Stimulated activated CD8-positive, alpha-beta memory T cell treated with anti-CD3 and anti-CD28 coated beads, Interleukin-7, amount 100 ng/mL, for 24 hours (primary cell): ENCODE measurements at places on chromosomes 2 and 18.

DNA sequence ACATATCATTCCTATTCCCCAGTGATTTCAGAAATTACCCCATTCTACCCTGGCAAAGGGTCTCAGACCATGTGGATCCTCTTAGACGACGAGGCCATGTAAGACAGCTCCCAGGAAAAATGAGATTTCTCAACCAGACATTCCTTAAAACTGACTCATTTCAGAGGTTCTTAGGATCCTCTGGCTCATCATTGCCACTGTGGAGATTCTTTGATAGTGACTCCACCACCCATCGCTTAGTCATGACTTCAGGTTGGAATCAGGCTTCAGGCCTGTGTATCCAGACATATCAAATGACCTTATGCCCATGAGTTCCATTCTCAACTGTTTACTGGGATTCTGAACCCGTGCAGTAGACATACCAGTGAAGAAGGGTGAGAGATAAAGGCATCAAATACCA is 245.6 kb upstream of the TCF4 start:
- no peak for DNase-seq

DNA sequence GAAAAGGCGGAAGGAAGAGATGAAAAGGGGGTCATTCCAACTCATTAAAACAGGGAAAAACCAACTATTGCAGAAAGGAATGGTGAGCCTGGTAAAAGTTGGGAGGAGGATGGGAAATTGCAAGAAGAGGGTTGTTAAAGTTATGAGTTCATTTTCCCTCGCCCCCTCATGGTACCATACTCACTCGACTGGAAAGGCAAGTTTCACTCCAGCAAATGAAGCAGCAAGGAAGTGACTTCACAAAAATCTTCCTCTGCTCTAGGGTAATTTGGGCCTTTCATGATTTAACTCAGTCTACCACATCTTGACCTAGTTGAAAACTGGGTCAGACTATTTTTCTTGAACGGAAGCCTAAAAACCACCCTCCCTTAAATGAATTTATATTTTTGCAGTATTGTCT is 22.8 kb upstream of the DAW1 start:
- no peak for DNase-seq

GRCh38 chr2:3807853-3808252 is 104.5 kb downstream of the DCDC2C start:
- no peak for DNase-seq

DNA sequence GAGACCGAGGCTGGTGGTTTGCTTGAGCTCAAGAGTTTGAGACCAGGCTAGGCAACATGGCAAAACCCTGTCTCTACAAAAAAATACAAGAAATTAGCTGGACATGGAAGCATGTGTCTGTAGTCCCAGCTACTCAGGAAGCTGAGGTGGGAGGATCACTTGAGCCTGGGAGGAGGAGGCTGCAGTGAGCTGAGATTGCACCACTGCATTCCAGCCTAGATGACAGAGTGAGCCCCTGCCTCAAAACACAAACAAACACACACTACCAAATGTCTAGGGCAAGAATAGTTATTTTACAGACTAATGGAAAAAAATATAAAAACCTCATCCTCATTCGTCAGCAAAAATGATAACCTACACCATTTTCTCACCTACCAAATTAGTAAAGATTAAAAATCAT is 15.3 kb downstream of the BUB1 start:
- DNase-seq = no peak

GRCh38 chr2:7992612-7993602 is 688.9 kb upstream of the ID2 start:
- no peak for DNase-seq

DNA sequence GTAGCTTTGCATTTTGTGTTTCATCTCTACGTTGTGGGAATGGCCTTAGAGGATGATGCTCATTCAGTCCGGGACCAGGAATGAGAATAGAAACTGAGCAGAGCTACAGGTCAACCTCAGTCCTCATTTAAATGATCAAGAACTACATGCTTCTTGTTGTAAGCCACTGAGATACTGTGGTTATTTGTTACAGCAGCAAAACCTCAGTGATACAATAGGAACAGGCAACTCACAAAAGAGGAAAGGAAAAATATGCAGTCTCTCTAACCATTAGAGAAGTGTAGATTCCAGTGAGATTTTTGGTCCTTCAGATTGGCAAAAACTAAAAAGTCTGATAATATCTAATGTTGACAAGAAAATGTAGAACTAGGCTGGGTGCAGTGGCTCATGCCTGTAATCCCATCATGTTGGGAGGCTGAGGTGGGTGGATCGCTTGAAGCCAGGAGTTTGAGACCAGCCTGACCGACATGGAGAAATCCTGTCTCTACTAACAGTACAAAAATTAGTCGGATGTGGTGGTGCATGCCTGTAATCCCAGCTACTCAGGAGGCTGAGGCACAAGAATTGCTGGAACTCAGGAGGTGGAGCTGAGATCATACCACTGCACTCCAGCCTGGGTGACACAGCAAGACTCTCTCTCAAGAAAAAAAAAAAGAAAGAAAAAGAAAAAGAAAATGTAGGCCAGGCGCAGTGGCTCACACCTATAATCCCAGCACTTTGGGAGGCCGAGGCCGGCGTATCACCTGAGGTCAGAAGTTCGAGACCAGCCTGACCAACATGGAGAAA is 13.3 kb downstream of the CHCHD5 start:
- DNase-seq = no peak

DNA sequence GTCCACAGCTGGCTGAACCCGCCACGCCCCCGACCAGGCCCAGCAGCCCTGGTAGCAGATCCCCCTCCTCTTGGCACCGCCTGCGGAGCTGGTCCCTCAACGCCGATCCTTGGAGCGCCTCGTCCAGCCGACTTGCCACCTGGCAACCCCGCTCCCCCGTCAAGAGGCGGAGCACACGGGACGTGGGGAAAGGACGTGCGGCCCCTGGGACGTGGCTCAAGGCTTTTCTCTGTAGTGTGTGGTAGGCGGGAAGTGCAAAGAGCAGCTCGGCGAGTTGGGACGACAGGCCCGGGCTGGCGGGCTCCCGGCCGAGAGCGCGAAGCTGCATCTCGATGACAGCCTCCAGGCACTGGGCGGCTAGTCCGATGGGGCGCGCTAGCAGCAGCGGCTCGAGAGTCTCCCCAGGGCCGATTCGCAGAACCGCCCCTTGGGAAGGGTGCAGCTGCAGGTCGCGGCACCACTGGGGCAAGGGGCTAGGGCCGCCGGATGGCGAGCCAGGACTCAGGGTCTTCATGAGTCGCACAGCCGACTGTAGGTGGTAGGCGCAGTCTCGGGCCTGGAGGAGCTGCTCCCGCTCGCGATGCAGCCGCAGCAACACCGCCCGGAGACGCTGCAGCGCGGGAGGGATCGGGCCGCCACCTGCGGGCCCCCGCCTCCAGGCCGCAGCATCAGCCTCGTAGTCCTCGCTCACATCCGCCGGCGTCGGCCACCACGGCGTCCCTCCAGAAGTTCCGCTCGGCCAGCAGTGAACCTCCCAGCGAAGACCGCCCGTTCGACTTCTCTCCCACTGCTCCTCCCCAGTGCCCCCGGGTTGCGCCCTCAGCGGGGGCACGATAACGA is 617 bp downstream of the CCDC142 start:
- DNase-seq = no peak

DNA sequence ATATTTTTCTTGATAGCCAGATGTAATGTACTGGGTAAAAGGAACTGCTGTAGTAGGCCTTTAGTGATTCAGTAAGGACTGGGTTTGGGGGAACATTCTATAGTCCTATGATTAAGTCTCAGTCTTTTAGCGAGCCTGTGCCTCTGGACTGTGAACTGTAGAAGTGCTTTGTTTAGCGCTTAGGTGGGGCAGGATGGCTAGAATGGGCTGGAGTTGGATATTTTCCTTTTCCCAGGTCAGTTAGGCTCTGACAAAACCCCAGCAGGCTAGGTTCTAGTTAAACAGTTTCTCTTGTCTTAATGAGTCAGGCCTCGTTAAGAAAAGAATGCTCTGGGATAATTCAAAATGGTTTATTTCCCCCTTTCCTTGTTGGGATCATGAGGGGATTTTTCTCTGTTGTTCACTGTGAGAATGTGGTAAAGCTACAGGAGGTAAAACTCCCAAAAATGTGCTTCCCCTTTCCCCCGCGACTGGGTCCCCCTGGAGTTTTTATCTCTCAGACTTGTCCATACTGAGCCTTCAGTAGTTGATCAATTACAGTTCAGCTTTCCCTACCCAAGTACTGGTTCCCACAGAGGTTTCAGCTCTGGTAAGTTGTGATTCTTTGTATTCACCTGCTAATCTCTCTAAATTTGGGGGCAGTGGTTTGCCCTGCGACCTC is 31.5 kb downstream of the EHBP1 start:
- DNase-seq = no peak

- no peak for DNase-seq
Measured at GRCh38 chr18:79547413-79548076, 132.1 kb upstream of the CTDP1 start.

GRCh38 chr2:1210352-1210751 is 202.9 kb upstream of the TPO start:
- DNase-seq = no peak

GRCh38 chr2:20985062-20985461 is 58.8 kb downstream of the APOB start:
- no peak for DNase-seq

DNA sequence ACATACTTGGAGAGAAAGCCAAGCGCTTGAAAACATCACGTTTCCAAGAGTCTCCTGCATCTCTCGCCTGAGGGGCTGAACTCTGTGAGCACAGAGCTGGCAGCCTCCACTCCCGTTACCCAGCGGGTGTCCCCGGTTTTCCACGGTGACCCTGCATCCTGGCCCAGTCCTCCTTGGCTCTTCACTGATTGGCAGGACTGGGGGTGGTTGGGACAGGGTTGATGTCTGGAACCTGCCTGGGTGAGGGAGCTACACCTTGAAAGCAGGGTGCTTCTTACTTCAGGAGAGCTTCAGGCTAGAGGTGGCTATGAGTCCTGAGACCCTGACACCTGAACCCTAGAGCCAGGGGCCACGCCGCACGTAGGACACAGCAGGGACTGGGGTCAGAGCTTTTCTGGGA is 234.1 kb downstream of the DYSF start:
- no peak for DNase-seq
